Stimulated activated CD8-positive, alpha-beta memory T cell treated with anti-CD3 and anti-CD28 coated beads, Interleukin-7, amount 100 ng/mL, for 4 hours (primary cell): ENCODE measurements at places on chromosomes 13 and 19.

DNA sequence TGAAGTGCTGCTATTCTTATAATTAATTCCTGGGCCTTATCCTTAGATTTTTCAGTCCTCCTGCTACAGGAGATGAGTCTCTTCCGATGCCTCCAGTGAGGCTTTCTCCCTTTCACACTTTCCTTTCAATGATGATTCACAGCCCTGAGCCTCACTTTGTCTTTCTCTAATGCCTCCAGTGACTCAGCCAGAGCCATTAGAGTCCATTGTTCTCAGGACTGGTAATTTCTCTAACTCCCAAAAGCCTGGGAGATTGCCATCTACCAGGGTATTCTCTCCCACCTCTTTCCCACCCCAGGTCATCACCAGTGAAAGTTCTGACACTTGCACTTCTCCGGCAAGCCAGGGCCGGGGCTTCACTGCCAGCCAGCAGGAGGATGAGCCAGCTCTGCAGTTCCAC, 49.6 kb upstream of the ARGLU1 start:
- no peak for DNase-seq

- no peak for DNase-seq
These were observed 14.0 kb upstream of the TBC1D4 start for GRCh38 chr13:75495938-75496337.

DNA sequence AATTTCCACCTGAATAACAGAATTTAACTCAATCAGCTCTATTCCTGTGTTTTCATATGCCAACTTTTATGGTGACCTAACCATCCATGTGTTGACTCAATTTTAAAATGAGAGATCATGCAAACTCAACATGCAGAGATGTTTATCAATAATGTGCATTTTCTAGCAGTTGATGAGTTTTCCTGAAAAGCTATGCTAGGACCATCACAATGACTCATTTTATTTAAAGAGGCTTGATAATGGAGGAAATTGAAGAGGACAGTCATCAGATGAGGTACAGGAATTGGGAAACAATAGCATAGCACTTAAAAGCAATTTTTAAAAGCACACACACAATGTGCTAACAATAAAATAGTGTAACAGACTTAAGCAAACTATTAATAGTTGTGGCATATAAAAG, 127.1 kb downstream of the VWA8 start:
- no peak for DNase-seq

DNA sequence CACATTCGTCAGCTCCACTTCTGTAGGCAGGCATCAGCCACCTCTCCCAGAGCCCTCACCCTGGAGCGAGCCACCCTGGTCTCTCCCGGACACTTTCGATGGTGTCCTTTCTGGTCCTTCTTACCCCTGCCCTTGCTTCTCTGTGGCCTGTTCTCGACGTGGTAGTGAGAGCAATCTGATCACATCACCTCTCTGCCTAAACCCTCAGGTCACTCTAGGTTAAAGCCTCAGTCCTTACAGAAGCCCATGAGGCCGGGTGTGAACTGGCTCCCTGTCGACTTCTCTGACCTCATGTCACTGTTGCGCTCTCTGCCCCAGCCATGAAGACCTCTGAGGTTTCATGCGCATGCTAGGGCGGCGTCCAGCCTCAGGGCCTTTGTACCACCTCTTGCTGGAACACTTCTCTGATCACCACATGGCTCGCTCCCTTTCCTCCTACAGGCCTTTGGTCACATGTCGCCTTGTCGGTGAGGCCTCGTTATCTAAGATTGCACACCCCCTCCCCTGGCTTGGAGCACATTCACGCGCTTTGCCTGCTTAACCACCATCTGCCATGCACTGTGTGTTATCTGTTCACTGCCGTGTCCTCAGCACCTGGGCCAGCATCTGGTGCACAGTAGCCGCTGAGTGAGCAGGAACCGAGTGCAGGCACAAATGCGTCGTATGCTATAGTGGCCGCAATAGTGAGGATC, 101.5 kb downstream of the DPF1 start:
- no peak for DNase-seq

DNA sequence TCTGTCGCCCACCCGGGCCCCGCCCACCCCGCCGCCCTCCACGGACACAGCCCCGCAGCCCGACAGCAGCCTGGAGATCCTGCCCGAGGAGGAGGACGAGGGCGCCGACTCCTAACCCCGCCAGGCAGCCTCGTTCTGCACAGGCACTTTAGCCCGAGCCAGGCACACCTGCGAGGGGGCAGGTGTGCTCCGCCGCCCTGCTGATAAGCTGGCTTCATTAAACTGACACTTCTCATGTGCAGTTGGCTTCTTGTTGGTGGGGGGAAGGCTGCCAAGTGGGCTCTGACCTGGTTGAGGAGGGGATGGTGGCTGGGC, 8.2 kb downstream of the IL4I1 start:
- DNase-seq: no peak
